Stimulated activated effector memory CD8-positive, alpha-beta T cell treated with anti-CD3 and anti-CD28 coated beads, Interleukin-12 subunit alpha, Interleukin-12 subunit beta, amount 100 ng/mL, for 72 hours (primary cell): ENCODE measurements at places on chromosomes 16 and 17.

- no peak for DNase-seq
Observed at GRCh38 chr16:67407788-67408452, 8.4 kb downstream of the ZDHHC1 start.

DNA sequence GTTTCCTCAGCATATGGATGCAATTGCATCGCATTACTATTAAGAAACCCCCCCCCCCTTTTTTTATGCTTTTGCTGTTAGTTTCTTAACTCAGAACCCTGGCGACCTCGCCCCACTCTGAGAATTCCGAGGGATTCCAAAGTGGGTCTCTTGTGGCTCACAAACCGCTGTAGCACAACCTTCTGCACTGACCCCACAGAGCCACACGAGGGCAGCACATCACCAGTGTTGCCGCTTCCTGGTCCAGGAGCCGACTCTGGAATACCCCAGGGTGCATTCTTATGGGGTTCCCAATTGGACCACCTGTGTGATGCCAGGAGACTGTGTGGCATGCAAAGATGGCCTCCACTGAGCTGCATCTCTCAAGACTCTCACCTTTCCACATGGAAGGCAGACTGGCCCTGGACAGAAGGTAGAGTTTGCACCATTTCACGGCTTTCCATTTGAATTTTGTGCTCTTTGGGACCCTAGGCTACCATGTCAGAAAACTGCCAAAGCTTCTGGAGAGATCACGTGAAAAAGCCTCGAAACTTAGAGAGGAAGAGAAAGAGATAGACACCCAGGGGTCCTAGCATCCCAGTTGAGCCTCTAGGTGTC lies 432.7 kb upstream of the ASIC2 start:
- no peak for DNase-seq

DNA sequence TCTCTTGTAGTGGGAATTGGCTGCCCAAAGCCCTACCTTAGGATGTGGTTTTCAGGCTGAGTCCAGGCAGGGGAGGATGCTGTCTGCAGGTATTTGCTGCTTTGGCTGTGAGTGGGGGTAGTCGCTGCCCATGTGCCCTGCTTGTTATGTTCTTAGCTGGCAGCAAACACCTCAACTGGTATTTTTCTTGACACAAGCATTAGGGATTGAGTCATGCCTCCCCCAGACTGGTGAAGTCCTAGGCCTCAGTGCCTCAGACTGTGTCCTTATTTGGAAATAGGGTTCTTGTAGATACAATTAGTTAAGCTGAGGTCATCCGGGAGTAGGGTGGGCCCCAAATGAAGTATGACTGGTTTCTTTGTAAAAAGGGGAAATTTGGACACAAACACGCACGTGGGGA lies 808.3 kb upstream of the EEF2KMT start:
- DNase-seq = no peak

DNA sequence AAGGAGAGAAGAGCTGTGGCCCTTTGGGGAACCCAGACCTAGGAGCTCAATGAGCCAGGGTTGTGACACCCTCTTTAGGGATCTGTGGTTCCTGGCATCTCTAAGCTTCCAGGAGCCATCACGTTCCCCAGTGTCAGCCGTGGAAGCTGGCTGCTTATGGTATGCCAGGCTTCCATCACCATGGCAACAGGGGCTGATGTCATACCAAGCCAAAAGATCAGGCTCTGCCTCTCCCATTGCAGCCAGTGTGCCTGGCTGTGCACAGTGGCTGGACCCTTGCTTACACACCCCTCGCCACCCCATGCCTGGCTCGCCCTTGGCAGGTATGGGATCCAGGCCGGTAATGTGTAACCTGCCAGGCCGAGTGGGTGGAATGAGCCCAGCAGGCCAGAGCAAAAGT lies 91.1 kb downstream of the SSH2 start:
- no peak for DNase-seq

- DNase-seq = no peak
Observed at GRCh38 chr16:3348547-3349167, 7.0 kb upstream of the OR2C1 start.

DNA sequence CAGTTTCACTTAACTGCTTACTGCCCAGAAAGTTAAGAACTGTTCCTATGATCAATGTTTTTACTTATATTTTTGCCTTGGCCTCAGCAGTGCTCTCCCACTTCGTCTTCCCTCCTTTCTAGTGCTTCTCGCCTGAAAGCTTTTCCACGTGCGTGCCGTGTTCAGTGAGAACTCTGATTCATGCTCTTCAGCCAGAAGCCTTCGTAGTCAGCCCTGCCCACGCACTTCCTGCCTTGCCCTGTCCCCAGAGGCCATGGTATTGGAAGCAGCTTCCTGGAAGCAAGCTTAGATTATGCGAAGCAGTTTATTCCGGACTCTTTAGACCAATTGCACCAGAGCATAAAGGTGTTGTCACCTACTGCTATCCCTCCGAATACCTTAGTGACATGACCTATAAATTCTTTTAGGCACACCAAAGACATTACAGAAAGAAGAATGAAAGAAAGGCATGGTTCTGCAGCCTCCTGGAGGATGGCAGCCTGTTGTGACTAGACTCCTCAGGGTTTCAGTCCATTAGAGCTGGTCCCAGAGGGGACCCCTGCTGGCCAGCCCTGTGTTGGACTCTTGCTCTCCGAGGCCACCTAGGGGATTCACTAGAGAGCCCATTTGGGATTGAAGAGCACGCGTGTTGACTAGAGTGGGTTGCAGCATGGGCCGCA lies 105.2 kb downstream of the RPTOR start:
- peak; percentile 29 for DNase-seq

GRCh38 chr17:81323411-81323868 lies 28.3 kb upstream of the SLC38A10 start:
- no peak for DNase-seq

DNA sequence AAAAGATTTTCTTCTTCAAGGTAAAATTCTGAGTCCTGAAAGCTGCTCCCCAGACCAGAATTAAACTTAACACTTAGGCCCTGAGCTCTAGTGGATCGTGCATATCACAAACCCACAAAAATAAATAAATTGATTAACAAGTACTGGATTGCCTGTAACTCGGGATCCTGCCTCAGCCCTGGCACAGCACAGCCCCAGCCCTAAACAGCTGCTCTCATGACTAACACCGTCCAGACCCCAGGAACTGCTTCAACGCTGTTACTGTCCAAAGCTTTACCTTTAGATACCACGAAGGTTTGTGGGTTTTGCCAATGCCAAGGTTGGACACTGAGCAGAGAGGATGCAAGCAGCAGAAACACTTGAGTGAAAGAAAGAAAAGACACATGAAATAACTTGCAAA lies 172.5 kb downstream of the COPRS start:
- DNase-seq = no peak

- DNase-seq = no peak
Observed at GRCh38 chr17:30117675-30118081, 1.1 kb downstream of the NSRP1 start.

GRCh38 chr17:56577843-56578204 lies 15.7 kb upstream of the NOG start:
- DNase-seq = no peak

GRCh38 chr17:45393411-45393810 lies 39.3 kb downstream of the ARHGAP27 start:
- DNase-seq = no peak

GRCh38 chr17:62611292-62611691 lies 16.2 kb upstream of the MRC2 start:
- no peak for DNase-seq

GRCh38 chr17:28065706-28066105 lies 23.2 kb downstream of the NLK start:
- DNase-seq = no peak

DNA sequence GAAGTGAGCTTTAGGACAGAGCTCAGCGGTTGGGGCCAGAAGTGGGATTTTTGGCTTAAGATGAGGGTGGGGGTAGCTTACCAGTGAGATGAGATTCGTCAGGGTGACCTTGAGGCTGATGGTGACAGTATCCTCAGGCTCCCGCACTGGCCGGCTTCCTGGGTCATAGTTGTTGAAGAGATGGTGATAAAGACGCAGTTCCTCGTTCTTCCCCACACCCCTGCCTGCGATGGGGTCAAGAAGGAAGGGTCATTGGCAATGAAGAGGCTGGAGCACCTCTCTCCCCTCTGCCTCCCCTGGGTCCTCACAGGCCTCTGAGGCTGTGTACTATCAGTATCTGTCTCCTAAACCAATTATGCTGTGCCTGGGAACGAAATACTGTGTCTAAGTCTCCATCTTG lies 358 bp downstream of the CHRNE start:
- no peak for DNase-seq

DNA sequence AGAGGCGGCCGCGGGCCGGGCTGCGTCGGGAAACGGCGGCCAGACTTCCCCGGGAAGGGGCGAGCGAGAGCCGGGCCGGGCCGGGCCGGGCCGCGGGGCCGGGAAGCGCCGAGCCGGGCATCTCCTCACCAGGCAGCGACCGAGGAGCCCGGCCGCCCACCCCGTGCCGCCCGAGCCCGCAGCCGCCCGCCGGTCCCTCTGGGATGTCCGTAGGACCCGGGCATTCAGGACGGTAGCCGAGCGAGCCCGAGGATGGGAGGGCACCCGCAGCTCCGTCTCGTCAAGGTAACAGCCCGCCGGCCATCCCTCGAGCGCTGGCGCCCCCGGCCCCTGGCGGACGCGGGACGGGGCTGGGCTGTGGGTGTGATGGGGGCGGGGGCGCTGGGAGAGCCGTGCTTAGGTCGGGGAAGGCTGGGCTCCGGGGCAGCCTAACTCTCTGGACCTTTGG lies at the start of gene CRHR1:
Gene CRHR1 (plus strand): TSS at position 28 of the 448 bp plus-strand sequence. CDS start 225 bp downstream, at position 253.
- no peak for DNase-seq

DNA sequence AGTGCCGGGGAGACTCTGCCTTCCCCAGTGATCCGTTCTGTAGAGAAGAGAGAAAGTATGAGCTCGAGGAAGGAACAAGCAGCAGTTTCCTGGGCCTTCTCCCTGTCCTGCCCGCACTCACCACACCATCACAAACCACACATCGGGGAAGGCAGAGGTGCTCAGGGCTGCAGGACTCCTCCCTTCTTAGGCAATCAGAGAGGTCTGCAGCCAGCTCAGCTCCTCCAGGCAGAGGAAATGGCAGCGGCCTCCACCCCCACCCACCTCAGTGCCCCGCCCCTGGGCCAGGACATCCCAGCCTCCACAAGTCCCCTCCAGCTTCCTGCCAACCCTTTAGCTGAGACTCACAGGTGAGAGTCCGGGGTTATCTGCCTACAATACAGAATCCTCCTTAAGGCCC lies 2.0 kb downstream of the ZNF319 start:
- peak; percentile 68 for DNase-seq

DNA sequence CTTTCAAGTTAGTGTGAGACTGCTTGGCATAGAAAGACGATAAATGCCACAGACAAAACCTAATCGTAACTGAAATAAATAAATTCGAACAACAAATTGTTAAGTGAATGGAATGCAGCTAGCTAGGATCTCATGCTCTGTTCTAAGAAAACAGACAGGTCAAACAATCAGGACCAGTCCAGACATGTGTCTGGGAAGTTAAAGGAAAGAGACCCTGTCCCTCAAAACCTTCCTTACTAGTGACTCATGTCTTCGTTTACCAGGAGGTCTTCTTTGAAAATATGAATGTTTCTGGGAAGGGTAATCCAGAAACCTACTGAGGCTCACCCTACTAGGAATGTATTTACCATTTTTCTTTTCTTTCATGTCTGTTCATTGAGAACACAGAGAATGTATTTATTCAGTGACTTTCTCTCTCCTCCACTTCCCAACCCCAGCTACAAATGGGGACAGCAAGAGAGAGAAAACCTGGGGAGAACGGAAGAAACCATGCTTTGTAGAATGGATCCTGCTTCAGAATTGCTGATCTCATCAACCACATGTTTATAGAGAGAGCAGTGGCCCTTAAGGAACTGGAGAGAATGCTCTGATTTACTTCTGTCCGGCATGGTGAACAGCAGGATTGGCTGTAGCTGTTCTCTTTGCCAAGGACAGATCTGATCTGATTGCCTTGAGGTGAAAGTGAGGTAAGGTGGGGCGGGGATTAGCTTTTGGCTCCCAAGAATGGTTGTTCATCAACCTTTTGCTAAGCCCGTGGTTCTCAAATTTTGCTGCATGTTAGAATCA lies 39.4 kb upstream of the DHX8 start:
- no peak for DNase-seq

DNA sequence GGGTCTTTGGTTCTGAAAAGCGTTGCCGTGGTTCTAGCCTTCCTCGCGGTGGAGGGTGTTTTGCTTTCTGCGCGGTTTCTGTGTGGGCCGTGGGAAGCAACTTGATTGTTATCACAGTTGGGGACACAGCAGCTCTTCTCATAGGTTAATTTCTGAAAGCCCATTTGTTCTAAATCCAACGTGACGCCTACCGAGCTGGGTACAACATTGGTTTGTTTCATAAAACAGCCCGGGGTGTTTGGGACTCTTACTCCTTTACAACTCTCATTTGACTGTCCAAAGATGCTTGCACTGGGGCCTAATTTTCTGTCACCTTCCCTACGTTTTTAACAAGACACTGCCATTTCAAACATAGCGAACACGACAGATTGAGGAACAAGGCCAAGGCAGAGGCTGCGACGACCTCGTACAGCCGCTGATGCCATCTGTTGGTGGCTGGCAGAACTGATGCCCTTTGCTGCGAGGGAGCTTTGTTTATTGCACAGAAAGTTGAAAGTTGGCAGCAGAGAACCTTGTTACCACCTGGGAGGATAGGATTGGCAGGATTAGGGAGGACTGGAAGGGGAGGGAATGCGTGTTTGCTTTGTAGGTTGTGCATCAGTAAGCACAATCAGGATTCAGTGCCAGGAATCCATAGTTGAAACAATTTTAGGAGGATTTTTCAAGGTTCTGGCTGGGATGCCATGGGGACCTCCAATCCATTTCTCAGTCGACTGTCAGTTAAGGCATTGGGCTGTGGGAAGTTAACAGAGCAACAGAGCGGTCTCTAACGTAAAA lies 98.3 kb downstream of the PITPNC1 start:
- peak; percentile 74 for DNase-seq

GRCh38 chr16:28192806-28193529 lies 18.8 kb downstream of the XPO6 start:
- no peak for DNase-seq

DNA sequence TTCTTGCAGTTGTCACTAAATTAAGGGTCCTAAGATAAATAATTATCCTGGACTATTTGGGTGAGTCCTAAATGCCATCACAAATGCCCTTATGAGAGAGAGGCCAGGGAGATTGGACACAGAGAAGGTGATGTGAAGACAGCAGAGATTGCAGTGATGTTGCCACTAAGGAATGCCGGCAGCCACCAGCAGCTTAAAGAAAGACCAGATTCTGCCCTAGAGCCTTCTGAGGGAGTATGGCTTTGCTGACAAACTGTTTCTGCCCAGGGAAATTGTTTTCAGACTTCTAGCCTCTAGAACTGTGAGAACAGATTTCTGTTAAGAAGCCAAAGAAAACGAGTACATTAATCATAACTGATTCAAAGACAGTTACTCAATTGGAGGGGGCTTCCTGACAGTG lies 10.0 kb upstream of the ZNF23 start:
- DNase-seq = no peak

- DNase-seq = no peak
Observed at GRCh38 chr17:29215717-29216116, 30.9 kb upstream of the CRYBA1 start.

DNA sequence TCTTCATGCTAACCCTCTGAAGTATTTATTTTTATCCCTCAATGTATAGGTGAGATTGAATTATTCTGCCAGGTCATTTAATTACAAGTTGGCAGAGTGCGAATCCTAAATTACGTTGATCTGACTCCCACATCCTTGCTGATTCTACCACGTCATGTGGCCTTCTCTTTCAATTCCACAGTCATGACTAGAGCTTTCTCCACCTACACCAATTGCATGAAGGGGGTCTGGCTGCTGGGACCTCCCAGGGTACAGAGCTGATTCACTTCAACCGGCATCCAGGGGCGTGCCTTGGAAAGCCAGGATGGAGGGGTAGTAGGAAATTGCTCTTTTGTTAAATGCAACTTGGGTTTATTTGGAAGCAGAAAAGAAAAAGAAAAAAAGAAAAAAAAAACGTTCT lies 41.1 kb upstream of the CDH13 start:
- DNase-seq = no peak

GRCh38 chr17:44059101-44059892 lies 7.2 kb downstream of the LSM12 start:
- DNase-seq = no peak
